HEK293T (cell line): ENCODE measurements at places on chromosomes 12 and 14.

- DNase-seq: no peak
These were observed 540 bp downstream of the PAX9 start for GRCh38 chr14:36662258-36662542.

GRCh38 chr12:24909667-24910066, 39.2 kb downstream of the BCAT1 start:
- no peak for DNase-seq

DNA sequence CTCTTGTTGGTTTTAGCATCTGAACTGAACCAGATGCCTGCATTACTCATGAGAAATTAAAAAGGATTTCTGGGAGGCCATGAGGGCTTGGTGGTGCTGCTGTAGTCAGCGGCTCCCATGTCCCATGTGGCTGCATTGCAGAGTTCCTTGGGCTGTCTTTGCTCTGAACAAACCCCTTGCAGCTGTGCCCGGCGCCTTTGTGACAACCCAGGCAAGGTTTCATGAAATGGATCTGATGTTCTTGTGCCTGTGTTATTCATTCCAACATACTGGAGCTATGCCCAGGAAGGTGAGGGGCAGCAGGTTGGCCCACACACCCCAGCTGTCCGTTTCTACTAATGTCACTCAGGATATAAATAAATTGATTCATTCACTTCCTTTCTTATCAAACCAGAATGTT, 40.8 kb downstream of the TGFB3 start:
- no peak for DNase-seq

- no peak for DNase-seq
These were observed 509.1 kb downstream of the VRK1 start for GRCh38 chr14:97306133-97306759.

GRCh38 chr14:63467440-63468072, 75.6 kb downstream of the PPP2R5E start:
- no peak for DNase-seq

- DNase-seq: no peak
These were observed 13.8 kb downstream of the MSRB3 start for GRCh38 chr12:65292241-65292640.

DNA sequence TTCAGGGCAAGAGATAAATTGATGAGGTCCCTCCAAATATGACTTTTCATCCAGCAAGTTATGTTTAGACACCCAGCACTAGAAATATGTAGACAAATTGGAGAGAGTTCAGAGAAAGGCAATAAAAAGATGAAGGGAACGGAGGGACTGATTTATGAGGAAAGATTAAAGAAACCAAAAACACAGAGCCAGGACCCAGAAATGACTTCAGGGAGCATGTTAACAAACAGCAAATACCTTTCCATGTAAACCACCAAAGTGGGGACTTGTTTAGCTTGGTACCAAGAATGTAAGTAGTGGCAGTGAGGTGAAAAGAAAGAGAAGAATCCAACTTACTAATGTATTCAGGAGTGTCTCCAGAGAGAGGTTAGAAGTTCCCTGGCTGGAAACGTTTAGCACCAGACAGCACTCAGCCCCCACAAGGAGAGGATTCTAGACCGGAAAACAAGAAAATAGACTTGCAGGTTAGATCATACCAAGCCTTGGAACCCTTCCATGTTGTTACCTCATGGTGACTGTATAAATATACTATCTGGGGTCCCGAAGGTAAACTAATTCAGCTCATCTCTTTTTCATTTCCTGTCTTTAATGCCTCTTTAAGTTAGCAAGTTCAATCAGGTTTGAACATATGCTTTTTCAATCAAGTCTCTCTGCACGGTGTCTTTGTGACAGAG, 79.2 kb downstream of the TBC1D30 start:
- DNase-seq: no peak

GRCh38 chr12:88934163-88934747, 354.0 kb upstream of the KITLG start:
- no peak for DNase-seq

DNA sequence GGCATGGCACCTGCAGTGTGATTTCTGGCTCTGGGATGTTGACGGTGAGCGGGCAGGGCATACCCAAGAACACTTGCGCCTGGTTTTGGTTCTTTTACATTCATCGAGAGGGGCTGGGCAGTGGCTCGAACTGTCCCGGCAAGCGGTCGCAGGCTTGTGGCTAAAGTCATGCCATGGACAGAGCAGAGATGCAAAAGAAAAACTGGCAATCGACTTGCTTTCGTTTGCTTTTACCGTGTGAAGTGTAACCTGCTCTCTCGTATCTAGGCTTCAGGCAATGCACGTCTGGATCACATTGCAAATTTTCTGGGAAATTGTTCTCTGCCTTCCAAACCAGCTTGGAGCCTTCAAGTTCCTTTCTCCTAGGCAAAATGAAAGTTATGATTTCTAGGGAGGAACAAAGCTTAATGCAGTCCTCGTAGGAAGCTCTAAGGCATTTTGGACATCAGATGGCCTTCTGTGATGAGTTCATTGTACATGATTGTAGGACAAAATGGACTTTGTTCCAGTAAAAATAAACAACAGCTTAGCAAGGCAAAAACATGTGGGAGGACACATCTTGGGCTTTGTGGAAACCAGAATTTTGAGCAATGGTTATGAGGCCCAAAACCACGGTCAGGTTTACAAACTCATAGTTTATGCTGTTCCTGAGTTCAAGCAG, 18.3 kb downstream of the ADGRD1 start:
- DNase-seq: no peak

DNA sequence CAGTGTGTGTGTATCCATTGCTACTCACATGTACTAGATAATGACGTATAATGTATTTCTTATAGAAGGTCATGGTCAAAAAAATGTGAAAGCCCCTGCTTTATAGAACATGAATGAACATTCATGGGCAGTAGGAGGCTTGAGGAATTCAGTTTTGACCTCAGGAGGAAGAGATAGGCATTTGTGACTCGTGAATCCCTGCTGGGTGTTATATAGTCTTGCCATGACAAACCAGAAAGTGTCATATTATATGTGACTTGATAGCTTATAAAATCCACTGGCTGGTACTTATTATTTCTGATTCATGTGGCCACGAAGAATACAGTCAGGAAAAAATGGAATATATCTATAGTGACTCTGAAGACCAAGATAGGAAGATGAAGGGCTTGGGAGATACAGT, 287.6 kb downstream of the CEP128 start:
- no peak for DNase-seq

- DNase-seq: no peak
These were observed 18.6 kb upstream of the SSPN start for GRCh38 chr12:26176725-26177124.
